ENCODE measurements at places on chromosomes 16 and 17.

DNA sequence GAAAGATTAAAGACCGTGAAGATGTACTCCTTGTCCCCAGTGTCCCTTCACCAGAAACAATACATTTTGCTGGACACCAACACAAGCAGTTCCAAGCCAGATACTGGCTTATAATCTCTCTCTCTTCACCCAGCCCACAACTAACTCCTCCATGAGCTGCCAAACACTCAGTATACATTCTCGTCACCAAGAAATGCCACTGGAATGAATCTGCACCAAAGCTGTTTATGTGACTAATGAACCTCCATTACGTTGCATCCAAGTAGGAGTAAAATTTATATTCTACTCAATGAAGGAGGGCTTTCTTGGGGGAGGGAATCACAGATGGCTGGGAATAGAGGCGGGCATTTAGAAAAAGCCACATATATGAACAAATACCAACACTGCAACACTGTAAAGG lies 20.9 kb upstream of the SOX9 start:
- H3K27ac ChIP-seq, result no peak overlapping the region
- H3K27me3 ChIP-seq, result no peaks in the 10 kb centered on the region

- no peak overlapping the region for H3K27ac ChIP-seq
- no peak overlapping the region for H3K4me3 ChIP-seq
- no peaks in the 10 kb centered on the region for H3K27me3 ChIP-seq
- DNase-seq, result no peak
- peaks cover 5% of the 10 kb centered on the region for H3K36me3 ChIP-seq
- H3K4me1 ChIP-seq, result peaks cover 11% of the 10 kb centered on the region
Measured at GRCh38 chr16:318628-319027, 33.9 kb downstream of the AXIN1 start.

- no peaks in the 10 kb centered on the region for H3K4me1 ChIP-seq
- no peak for DNase-seq
- no peak overlapping the region for H3K4me3 ChIP-seq
- H3K36me3 ChIP-seq, result peaks cover 4% of the 10 kb centered on the region
Measured at GRCh38 chr17:64357191-64357981, 33.3 kb downstream of the PECAM1 start.

- H3K27me3 ChIP-seq, result no peaks in the 10 kb centered on the region
- H3K4me1 ChIP-seq, result no peaks in the 10 kb centered on the region
- no peak overlapping the region for H3K27ac ChIP-seq
Measured at GRCh38 chr17:66720027-66720426, 114.9 kb upstream of the CACNG5 start.
